ENCODE measurements at places on chromosomes 11 and 22. TPM values are rescaled to one million over a fixed set of nuclear protein-coding genes. Genes with fewer than 3 reads are reported as not detected.

Gene SMTNL1
- not detected for total RNA-seq

Gene BRSK2
- 0.51 TPM for total RNA-seq

Gene P2RX3
- not detected for total RNA-seq

Gene RPL3
- 1,190 TPM for total RNA-seq

Gene CCDC73
- total RNA-seq: not detected

Gene OR56A1
- total RNA-seq: not detected
